HT1080 (cell line): ENCODE measurements at places on chromosomes 1 and 21. TPM values are rescaled to one million over a fixed set of nuclear protein-coding genes. Genes with fewer than 3 reads are reported as not detected.

Gene IFNLR1
- total RNA-seq: not detected in 2 replicates

Gene SGIP1
- total RNA-seq: 0.08 TPM in 1 of 2 replicates, not detected in the other

Gene TNFSF4
- total RNA-seq: 0.07 TPM in 1 of 2 replicates, not detected in the other

Gene PTGER3
- 0.07 TPM in 1 of 2 replicates, not detected in the other for total RNA-seq

Gene KCNE1
- not detected in 2 replicates for total RNA-seq

Gene FALEC
- not detected in 2 replicates for total RNA-seq

Gene E2F2
- total RNA-seq: 4.3 and 5.6 TPM in 2 replicates

Gene LDLRAP1
- 11.6 and 13.8 TPM in 2 replicates for total RNA-seq

Gene PDZK1IP1
- not detected in 2 replicates for total RNA-seq

Gene MFSD2A
- total RNA-seq: 0.19 and 0.37 TPM in 2 replicates

Gene TAF13
- 52.5 and 60.0 TPM in 2 replicates for total RNA-seq

Gene LCE3E
- total RNA-seq: not detected in 2 replicates

Gene IKBKE
- 13.8 and 14.3 TPM in 2 replicates for total RNA-seq

Gene RSPO1
- total RNA-seq: not detected in 2 replicates

Gene NPL
- total RNA-seq: 1.4 and 1.7 TPM in 2 replicates

Gene DIO1
- not detected in 2 replicates for total RNA-seq

Gene NBL1
- total RNA-seq: 38.9 and 44.7 TPM in 2 replicates

Gene SLC44A3
- 0.30 and 0.31 TPM in 2 replicates for total RNA-seq

Gene PDPN
- total RNA-seq: 8.7 and 16.3 TPM in 2 replicates

Gene B4GALT2
- 119 and 133 TPM in 2 replicates for total RNA-seq
